B cell (primary cell): ENCODE measurements at places on chromosomes 4 and X. TPM values are rescaled to one million over a fixed set of nuclear protein-coding genes. Genes with fewer than 3 reads are reported as not detected.

USP17L28 gene
- not detected in 2 replicates for total RNA-seq

GRCh38 chrX:49041744-49042580 is 1.2 kb downstream of the TFE3 start:
- DNase-seq = peak; percentile 15

- no peak for DNase-seq
Measured at GRCh38 chr4:175238827-175239517, 320.8 kb downstream of the ADAM29 start.

- no peak for DNase-seq
Measured at GRCh38 chr4:7862561-7863192, 77.0 kb downstream of the AFAP1 start.

DNA sequence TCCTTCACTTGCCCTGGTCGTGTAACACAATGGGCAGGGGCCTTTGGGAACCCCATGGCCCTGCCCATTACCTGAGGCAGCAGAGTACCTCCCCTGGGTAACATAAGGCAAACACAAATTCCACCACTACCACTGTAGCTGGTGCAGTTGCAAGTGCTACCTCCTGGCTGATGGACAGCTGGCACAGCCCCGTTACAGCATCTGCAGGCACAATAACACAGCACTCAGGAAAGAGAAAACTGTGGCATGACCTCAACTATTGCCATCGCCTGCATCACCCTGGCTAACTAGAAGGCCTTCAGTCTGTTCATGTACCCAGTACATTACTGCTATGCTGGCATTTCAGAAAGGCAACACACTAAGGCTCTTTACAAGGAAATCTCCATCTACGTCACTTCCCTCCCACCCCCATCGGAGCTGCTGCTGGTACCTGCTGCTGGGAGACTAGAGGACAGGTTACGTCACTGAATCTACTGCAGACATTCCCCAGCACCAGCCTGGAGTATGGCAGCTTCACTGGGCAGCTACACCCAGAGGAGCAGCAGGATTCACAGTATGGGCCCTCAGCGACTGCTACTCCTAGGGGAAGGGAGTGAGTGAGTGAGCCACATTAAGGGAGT is 39.4 kb downstream of the ARFIP1 start:
- no peak for DNase-seq
